ENCODE measurements at places on chromosomes 4 and X.

DNA sequence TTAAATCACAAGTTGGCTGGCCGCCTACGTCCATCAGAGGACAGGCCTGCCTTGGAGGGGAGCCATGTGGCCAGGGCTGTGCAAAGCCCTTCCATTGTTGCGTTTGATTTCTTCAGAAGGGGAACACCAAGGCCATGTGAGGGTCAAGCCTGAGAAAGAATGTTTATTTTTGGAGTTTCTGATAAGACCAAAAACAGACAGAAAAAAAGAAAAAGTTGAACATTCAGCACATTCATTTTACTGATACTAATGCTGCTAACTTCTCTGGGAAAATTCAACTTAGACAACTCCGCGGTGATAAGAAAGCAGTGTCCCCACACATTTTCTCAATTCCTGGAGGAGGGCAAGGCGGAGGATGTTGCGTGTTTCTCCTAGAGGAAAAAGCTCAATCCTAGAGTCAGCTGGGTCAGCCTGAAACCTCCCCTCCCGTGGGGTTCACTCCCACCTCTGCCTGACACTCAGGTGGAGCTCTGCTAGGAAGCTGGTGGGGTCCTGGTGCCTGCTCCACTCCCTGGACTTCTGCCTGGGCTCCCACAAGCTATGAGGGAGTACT lies 63.5 kb downstream of the ANAPC4 start:
- no peak for DNase-seq

- no peak for DNase-seq
These were observed 304.7 kb upstream of the FTHL17 start for GRCh38 chrX:31376408-31377022.

DNA sequence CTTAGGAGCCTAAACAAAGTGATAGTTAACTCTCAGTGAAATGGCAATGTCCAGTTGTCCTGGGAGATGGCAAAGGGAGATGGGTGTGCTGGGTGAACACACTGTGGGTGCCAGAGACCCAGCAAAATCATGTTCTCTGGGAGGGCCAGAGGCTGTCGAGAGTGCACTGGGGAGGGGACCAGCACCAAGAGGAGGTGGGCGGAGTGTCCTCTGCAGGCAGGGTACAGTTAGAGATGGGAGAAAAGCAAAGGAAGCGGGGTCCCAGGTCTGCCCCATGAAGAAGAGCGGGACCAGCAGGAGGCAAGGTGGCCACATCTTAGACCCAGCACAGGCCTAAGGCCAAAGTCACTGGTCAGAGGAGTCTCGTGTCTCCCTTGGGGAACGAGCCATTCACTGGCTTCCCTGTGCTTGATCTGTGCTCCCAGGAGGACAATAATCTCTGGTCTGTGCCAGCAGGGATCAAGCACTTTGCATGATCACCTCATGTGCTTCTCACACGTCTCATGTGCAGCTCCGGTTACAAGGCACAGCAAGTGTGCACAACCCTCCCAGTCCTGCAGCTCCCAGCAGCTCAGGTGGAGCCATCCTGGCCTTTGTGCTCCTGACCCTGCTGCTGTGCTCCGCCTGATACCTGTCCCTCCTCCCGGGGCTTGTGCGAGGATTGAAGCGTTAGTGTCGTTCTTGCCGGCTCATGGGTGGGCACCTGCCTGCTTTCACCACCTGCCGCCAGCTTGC lies 100.9 kb downstream of the FAM53A start:
- no peak for DNase-seq

DNA sequence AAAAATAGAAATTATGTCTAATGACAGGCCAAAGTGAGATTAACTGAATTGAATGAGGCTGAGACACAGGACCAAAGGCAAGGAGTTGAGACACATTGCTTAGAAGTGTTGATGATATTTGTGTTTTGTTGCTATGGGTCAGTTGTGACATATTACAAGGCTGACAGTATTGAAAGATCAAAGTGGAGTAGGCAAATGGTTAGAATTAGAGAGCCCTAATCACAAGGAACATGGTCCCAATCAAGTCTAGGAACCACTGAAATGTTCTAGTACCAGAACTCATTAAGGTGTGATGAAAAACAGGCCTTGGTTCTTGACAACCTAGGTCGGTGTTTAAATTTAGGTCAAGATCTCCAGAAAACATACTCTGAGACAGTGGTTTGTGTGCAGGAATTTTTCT lies 896.3 kb upstream of the HS3ST1 start:
- DNase-seq = no peak

GRCh38 chr4:179941911-179942310 lies 2301.3 kb upstream of the TENM3 start:
- DNase-seq = no peak

All from AG10803 (cell line).